ENCODE measurements at places on chromosomes 2 and 18.

GRCh38 chr2:156448766-156449165 is 12.6 kb downstream of the GPD2 start:
- no peak for DNase-seq

- DNase-seq: no peak
Observed at GRCh38 chr2:191499874-191500565, 177.9 kb upstream of the NABP1 start.

DNA sequence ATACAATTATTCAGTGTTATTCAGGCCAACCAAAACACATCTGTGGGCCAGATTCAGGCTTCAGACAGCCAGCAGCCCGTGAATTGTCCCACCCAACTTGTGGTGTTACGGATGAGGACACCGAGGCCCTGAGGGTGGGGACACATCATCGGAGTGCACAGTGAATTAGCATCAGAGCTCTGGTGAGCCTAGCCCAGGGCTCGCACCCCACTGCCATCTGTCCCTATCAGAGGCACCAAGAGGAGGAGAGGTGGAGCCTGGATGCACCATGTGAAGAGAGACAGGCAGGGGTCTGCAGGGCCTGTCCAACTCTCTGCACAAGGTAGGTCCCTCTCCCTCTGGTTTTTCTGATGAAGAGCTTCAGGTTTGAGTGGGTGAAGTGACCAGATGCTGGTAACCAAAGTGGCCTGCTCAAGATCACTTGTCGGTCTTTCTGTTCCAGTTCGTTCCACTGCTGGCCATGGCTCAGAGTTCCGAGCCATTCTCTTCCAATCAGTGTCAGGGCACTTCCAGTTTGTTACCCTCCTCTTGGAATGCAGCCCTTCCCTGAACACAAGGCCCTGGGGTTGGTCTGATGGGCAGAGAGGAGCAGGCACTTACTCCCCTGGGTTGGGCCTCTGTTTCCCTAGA is 14.8 kb upstream of the GLI2 start:
- no peak for DNase-seq

DNA sequence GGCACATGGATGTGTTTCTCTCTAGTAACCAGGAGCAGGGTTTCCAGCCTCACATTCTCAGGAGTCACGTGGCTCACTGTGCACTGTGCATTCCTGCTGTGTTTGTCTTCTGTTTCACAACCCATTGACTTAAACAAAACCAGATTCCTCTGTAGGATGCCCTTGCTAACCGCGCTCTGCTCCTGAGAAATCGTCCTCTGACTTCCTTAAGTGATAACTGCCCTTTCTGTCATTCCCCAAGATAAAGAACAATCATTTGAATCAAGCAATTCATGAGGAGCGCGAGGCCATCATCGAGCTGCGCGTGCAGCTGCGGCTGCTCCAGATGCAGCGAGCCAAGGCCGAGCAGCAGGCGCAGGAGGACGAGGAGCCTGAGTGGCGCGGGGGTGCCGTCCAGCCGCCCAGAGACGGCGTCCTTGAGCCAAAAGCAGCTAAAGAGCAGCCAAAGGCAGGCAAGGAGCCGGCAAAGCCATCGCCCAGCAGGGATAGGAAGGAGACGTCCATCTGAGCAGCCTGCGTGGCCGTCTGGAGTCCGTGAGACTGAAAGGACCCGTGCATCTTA is 60.2 kb downstream of the RALBP1 start:
- DNase-seq: no peak

DNA sequence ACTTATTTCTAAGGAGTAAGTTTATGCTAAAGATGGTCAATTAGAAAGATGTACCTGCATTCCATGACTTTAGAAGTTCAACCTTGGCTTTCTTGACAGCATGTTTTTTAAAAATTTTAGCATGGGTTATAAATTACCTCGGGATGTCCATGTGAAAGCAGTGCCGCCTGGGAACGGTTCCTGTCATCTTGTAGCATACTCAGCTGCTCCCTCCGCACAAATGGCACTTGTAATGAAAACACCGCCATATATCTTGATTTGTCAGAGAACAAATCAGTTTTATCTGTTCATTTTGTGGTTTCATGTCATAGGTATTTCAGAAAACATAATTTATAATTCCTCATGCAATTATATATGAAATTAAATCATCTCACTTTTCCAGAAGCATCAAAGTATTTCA is 38.3 kb downstream of the SATB2 start:
- no peak for DNase-seq

- no peak for DNase-seq
Observed at GRCh38 chr2:161703863-161704262, 79.6 kb downstream of the SLC4A10 start.

GRCh38 chr2:95039978-95040377 is 14.5 kb downstream of the MAL start:
- no peak for DNase-seq

DNA sequence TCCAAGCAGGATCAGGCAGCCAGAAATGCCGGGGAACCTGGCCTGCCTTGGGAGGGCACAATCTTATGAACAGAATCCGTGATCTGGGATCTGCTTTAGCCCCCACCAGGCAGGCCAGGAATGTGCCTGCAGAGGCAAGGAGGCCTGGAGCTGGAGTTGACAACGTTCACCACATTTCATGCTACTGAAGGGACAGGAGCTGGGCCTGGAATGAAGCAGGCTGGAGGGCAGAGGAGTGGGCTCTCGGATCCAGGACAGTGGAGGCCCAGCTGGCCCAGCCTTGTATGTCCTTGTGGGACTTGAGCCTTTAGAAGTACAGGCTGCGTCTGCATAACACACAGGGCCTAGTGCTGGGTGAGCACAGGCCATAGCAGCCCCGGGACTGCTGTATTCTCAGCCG is 91.8 kb downstream of the KLHL29 start:
- DNase-seq: no peak

DNA sequence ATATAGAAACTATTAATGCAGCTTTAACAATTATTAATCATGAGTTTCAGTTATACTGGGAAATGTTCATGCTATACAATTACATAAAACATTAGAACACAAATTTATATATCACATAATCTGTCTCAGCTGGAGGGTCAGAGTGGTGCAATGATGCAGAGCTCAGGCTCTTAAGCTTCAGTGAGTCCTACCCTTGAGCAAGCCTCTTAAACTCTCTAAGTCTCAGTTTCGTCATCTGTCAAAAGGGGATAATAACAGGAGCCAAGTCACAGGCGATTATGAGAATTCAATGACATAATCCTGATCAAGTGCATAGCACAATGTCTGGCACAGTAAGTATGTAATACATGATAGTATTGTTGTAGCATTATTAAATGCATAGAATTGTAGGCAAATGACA is 46.0 kb downstream of the LAMA1 start:
- DNase-seq: no peak

DNA sequence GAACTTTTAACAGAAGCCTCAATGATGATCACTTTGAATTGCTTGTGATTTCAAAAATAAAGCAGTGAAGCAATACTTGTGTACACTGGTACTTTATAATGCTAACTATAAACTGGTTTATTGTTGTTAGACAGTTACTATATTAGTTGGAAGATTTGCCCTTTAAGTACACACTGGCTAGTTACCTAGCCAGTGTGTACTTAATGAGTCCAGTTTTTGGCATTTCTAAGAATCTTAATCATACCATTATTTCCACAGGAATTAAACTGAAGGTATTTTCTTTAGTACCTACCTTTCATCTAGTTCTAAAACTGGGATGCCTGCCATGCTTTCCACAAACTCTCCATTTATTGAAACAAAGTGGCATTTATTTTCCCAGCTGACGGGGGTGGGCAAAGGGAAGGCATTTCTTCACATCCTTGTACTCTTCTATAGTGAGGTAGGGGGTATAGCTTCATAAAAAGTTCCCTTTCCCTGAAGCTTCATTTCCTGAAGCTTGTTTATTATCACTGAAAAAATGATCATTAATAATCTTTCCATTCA is 49.9 kb downstream of the UGP2 start:
- no peak for DNase-seq

- no peak for DNase-seq
Observed at GRCh38 chr2:7801212-7801611, 880.6 kb upstream of the ID2 start.

GRCh38 chr2:133732059-133732458 is 163.8 kb upstream of the NCKAP5 start:
- no peak for DNase-seq

- DNase-seq: no peak
Observed at GRCh38 chr2:123597988-123598387, 427.1 kb upstream of the CNTNAP5 start.
